ENCODE measurements at places on chromosomes 2 and 18.

DNA sequence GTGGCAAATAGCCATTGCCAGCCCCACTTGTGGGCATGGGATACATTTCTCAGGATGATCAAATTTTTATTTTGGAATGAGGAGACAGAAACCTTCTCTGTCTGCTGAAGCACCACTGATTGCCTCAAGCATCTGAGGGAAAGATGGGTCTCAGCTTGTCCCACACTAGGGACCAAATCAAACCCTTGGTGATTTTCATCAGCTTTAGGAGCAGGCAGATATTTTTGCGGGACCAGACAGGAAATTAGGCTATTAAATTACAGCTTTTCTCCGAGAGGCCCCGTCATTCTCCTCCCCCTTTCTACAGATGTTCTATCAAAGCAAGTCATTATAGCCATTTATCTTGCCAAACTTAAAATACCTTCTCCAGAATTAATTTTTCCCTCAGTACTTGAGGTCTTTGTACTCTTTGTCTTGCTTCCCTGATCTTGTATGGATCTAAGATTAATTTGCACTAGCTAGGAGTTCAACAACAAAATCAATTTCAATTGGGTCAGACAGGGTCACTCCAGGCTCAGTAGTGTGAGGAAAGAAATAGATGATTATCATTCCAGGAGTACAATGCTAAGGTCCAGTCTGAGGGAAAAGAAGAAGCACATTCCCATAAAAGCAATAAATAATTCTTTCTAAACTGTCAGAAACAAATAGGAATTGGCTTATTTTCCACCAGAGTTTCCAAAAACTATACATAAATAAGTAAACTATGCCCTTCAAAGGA, 818.1 kb upstream of the SOX11 start:
- ATAC-seq: no peak

- no peak for ATAC-seq
Observed at GRCh38 chr2:240930096-240930630, 24.0 kb downstream of the CROCC2 start.

DNA sequence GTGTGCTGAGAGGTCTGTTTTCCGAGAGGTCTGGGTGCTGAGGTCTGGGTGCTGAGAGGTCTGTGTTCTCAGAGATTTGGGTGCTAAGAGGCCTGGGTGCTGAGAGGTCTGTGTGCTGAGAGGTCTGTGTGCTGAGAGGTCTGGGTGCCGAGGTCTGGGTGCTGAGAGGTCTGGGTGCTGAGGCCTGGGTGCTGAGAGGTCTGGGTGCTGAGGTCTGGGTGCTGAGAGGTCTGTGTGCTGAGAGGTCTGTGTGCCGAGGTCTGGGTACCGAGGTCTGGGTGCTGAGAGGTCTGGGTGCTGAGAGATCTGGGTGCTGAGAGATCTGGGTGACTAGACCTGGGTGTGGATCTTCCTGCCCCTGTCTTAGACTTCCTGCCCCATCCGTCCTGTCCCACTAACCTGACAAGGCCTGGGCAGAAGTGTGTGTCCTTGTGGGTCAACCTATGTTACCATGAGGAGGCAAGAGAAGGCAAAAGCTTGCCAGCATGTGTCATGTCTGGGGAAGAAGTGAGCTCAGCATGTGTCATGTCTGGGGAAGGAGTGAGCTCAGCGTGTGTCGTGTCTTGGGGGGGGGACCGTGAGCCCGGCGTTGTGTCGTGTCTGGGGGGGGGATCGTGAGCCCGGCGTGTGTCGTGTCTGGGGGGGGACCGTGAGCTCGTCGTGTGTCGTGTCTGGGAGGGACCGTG, 69.3 kb downstream of the KCNG2 start:
- peak; percentile 12 for ATAC-seq

GRCh38 chr2:36371070-36371874, 15.7 kb downstream of the CRIM1 start:
- no peak for ATAC-seq

DNA sequence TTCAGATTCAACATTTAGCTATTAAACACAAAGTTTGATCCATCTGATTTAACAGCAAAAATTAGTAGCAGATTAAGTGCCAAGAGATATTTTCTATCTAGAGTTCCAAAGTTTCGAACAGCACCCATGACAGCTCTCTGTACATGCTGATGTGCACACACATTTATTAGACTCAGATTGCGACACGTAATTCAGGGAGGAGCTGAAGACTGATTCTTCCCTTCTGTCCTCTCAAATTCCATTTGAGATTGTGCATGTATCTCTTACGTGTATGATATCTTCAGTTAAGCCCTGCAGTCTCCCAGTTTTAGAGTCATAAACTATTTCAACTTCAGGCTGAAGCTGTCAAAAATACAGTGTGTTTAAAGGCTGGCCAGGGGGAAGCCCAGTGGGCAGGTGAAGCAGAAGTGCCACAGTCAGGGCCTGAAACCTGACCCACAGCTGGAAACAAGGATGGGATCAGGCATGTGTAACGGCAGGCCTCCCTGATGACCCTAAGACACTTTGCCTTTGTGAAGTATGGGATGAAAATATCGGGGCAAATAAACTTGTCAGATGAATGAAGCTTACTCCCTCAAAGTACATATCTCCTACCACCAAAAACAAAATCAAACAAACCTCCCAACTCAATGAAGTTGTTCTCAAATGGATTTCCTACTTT, 30.6 kb downstream of the CYB5A start:
- no peak for ATAC-seq

GRCh38 chr2:20597860-20598183, 53.1 kb downstream of the HS1BP3 start:
- no peak for ATAC-seq

DNA sequence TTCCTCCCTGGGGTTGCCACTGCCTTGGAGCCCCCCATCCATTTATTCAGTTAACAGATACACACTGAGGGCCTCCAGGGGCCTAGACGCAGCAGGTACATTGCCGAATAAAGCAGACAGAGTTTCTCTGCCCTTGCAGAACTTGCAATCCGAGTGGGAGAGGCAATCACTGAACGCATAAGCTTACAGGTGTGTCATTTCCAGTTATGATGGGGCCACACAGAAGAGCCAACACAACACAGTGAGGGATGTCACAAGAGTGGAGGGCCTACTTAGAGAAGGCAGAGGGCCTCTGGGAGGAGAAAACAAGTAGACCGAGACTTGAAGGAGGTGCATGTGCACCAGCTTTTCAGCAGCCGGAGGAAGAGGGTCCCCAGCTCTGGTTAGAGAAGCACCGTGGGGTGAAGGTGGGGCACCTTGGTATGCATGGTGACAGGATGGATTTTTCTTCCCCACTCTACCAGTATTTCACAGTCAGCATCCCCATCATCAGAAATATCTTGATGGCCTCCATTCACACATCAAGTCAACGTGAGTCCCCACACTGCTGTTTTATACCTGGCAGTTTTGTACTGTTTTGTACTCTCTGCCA, 150.9 kb downstream of the SMAD7 start:
- ATAC-seq: peak; percentile 36

DNA sequence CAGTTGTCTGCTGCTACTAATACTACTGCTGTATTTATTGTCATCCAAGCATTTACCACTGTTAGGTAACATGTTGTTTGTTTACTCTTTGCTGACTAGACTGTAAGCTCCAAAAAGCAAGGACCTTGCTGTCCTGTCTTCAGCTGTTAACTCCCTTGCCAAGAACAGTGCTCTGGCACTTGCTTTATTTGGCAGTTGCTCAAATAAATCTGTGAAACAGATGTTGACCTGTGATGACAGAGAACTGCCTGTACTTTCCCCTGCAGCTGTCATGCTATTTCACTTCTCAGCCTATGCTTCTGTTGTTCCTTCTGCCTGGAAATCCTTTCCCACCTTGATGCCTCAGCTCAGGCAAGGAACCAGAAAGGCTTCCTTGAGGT, 181.2 kb downstream of the ATAD2B start:
- ATAC-seq: no peak

DNA sequence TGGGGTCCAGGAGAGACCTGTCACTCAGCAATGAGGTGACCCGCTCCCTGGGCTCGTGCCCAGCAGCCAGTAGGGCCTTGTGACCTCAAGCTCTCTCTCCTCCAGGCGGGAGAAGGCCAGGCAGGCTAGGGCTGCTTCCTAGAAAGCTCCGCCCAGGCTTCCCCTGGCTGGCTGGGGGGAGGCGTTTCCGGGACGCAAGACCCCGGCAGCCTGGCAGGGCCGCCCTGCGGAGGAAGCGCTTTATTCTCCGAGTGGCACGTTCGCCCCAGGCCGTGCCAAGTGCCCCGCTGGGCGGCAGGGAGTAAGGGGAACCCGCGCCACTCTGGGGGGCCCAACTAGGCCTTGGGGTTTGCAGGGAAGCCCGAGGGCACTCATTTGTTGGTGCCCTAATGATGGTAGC, 21.2 kb upstream of the EPAS1 start:
- no peak for ATAC-seq

DNA sequence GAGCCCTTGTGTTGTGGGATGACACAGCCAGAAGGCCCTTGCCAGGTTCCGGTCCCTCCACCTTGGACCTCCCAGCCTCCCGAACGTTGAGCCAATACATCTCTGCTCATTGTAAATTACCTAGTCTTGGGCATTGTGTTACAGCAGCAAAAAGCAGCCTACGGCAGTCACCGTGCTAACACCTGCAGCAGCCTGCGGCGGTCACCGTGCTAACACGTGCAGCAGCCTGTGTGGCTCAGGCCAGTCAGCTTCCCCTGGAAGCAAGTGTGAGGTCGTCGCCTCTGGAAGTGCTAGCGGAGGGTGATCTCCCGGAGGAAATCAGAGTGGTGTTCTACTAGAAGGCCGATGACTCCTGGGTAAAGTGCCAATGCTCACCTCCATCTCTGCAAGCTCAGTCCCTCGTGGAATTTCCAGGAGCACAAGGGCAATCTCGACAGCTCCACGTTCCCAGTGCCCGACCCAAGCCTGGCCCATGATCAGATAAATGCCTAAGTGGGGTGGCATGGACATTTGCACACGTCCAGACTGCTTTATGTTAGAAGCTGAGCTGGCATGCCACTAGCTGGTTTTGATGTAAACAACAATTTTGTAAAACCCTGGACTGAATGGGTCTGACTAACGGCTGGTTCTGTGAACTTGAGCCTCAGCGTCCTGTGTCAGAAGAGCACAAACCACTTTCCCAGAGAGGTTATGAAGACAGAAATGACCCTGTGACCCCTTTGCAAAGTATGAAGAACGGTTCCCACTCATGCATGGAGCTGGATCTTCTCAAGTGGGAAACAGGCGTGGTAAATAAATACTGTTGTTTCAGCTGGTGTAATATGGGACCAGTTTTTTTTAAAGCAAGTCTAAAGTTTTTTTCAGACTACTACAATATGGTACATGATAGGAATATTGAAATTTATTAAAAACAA, 11.4 kb upstream of the CNDP1 start:
- ATAC-seq: no peak

GRCh38 chr2:45134014-45134413, 124.8 kb upstream of the SIX2 start:
- no peak for ATAC-seq

- ATAC-seq: no peak
Observed at GRCh38 chr2:74779587-74780135, 54.3 kb upstream of the HK2 start.

- ATAC-seq: no peak
Observed at GRCh38 chr18:25100418-25100817, 251.5 kb downstream of the ZNF521 start.

DNA sequence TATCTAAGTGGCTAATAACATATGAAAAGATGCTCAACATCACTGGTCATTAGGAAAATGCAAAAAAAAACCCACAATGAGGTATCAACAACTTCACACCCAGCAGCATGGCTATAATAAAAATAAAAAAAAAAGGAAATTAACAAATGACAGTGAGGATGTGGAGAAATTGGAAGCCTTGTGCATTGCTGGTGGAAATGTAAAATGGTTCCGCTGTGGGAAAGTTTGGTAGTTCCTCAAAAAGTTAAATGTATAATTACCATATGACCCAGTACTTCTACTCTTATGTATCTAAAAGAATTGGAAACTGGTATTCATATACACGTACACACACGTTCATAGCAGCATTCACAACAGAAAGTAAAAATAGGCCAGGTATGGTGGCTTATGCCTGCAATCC, 15.5 kb upstream of the CACNB4 start:
- no peak for ATAC-seq

- ATAC-seq: no peak
Observed at GRCh38 chr18:37705016-37705415, 139.4 kb upstream of the CELF4 start.

GRCh38 chr2:102279391-102279735, 32.0 kb upstream of the IL1RL1 start:
- no peak for ATAC-seq

DNA sequence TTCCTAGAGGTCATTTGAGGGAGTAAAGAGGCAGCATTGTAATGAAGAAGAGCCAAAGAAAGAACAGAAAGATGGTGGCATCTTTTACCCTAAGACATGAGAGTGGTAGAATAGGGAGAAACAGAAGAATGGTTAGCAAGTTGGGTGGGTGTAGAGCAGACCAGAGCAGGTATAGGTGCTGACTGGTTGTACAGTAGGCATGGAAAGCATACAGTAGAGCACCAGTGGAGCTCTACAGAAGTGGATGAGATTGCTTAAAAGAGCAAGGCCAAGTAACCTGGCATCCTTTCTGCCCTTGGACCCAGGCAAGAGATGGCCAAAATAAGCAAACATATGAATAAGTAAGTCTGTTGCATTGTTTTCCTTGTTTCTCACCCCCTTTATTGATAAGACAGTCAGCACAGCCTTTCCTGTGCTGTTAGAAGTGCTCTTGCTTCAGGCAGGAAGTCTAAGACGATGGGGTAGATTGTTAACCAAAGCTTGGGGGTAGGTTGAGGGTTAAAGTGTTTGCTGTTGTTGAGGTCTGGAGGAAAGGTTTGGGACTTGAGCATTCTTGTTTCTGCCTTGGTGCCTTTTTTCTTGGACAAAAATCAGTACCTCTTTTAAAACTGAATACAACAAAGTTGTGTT, 76.9 kb downstream of the DIS3L2 start:
- ATAC-seq: no peak
